NCI-H1092 treated with DMSO at 0.1 percent for 48 hours (cell line): ENCODE measurements at places on chromosomes 5 and 9.

- DNase-seq = no peak
Measured at GRCh38 chr5:111345731-111346130, 121.5 kb downstream of the CAMK4 start.

GRCh38 chr9:105694848-105695581, 674 bp downstream of the TMEM38B start:
- peak; percentile 74 for DNase-seq

DNA sequence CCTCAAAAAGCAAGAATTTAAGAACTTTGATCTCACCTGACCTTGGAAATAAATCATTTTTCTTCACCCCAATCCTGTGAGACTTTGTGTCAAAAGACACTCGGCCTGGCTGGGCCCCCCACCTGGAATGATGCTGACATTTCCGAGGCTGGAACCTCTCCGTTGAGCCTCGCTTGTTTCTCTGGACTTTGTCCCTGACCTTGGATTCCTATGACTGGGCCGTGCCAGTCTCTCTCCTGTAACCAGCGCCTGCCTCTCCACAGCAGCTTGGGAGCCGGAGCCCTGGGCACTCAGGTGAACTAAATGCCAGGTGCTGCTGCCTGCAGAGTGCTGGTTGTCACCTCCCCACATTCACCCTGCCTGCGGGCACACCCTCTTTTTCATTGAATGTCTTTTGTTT, 62.7 kb downstream of the RETREG1 start:
- no peak for DNase-seq

DNA sequence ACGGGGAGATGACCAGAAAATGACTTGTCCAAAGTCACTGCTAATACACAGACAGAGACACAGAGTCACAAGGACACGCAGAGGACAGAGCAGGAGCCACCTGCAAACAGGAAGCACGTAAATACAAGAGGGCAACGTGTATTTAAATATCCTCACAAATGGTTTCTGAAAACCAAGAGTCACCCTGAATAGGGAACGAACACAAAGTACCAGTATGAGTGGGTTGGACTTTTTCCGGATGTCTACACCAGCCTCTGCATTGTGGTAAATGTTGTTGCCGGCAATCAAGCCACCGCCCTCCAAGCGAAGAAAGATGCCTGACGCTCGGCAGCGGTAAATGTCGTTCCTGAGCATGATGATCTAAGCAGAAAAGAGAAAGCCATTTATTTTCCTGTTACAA, 44.5 kb downstream of the FBXO10 start:
- no peak for DNase-seq

DNA sequence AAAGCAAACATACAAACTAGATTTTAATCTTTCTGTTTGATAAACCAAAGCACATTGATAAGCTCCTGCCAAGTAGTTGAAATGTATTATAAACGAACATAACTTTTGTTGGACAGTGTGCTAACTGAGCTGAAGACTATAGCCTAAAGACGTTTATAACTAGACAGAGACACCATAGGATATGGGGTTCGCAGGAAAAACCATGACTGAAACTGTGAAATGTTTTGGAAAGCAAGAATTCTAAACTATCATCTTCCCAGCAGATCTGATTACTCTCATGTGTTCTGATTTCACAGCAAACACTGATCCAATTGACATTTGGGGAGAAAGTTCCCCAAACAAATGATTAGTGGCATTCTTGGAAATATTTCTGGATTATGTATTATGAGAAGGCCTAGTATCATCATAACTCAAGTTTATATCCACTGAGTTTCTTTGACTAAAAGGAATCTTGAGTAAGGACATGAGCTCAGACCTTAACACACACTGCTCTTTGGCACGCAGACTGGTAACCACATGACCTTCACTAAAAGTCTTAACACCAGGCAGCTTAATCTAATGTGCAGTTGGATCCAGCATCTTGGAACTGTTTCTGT, 375.2 kb downstream of the ZNF608 start:
- DNase-seq = no peak

- no peak for DNase-seq
Measured at GRCh38 chr9:37146410-37146809, 26.0 kb downstream of the ZCCHC7 start.

GRCh38 chr5:1184163-1184470, 17.3 kb upstream of the SLC6A19 start:
- no peak for DNase-seq

GRCh38 chr9:93302586-93303257, 118.8 kb downstream of the WNK2 start:
- peak; percentile 52 for DNase-seq
